ENCODE measurements at places on chromosomes 4 and X.

- no peak for DNase-seq
Observed at GRCh38 chr4:102388611-102389010, 43.3 kb upstream of the SLC39A8 start.

- DNase-seq: no peak
Observed at GRCh38 chrX:29071525-29072320, 484.5 kb downstream of the IL1RAPL1 start.

DNA sequence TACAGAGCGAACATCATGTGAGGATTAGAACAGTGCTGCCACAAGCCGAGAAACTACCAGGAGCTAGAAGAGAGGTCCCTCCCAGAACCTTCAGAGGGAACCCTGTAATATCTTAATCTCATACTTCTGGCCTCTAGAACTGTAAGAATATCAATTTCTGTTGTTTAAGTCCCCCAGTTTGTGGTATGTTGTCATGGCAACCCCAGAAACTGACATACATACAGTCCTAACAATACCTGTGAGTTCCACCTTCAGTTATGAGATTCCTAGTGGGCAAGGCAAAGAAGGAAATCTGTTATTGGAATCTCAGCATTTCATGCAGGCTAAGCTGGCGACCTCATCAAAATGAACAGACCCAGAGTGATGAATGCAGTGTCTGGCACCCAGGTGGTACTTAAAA lies 42.5 kb downstream of the ZBTB49 start:
- no peak for DNase-seq

GRCh38 chrX:17627026-17627425 lies 110.3 kb upstream of the SCML1 start:
- no peak for DNase-seq

DNA sequence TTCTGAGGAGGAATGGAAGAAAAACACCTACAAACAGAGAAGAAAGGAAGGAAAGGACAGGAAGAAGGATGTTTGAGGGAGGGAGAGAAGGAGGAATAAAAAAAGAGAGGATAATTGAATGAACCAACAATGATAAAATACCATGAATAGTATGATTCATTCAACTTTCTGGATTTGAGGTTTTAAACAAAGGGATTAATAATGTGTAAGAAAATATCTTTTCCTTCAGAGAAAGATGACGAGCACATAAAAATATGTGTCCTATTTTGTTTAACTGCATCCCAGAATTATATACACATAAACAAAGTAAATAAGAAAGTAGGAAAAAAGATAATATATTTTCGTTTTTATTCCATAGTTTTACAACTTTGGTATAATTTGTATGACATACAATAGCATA lies 1380.4 kb downstream of the STIM2 start:
- DNase-seq: no peak

- no peak for DNase-seq
Observed at GRCh38 chr4:174120446-174121295, 162.8 kb downstream of the FBXO8 start.

DNA sequence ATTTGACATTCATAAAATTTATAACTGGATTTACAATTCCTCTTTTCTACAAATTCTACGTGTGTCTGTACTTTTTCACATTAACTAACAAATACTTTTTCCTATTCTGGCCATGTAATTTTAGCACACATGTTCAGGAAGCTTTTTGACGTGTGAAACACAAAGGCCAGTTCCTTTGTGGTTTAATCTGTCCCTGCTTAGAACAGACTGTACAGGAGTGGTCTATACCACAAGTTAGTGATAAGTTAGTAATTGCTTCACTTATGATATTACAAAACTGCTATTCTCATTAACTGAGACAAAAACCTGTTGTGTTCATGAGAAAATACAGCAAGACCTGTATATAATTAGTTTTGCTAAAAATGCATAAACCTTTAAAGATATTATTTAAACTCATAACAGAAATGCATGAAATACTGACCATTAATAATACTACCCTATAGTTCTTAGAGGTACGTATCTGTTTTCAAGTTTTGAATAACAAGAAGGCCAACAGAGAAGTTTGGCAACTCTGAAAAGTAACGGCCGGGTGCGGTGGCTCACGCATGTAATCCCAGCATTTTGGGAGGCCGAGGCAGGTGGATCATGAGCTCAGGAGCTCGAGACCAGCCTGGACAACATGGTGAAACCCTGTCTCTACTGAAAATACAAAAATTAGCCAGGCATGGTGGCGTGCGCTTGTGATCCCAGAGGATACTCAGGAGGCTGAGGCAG lies 13.7 kb upstream of the AREG start:
- no peak for DNase-seq

DNA sequence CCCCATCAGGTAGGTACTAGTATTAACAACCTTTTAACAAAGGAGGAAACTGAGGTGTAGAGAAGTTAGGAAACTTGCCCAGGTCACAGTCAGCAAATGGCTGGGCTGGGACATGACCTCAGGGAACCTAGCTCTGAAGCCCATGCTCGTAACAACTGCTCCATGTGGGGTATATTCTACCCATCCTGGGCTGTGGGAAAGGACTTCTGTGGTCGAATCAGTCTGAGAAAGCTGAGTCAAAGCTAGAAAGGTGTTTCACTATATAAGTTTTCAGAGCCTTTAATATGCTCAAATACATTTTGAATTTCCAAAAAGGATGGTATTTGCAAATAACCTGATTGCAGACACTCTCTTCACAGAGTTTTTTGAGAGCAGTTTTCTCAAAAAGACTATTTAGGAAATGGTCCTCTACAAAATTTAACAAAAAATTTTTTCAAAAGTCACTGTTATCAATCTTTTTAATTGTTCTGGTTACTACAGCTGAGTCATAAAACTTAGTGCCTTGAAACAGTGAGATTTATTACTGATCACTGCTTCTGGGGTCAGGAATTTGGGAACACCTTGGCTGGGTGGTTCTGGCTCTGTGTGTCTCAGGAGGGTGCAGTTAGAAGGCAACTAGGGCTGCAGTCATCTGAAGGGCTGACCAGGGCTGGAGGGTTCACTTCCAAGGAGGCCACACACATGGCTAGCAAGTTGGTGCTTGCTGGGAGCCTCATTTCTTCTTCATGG lies 53.6 kb downstream of the NSG1 start:
- DNase-seq: no peak

GRCh38 chr4:122329876-122330565 lies 48.8 kb upstream of the ADAD1 start:
- DNase-seq: no peak

DNA sequence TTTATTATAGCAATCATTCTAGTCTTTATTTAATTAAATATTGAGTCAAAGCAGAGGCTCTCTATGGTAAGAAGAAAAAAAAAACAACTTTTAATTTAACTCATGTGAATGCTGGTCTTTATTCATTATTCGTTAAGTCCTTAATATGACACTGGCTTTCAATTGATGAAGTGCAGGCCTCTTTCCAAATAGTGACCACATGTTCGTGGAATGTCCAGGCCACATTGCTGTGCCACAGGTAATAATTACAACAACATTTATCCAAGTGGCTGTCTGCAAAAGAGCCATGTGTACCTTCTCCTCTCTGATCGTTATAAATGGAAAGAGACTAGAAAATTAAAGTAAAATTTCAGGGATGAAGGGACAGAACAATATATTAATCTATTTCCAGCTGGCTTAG lies 220.1 kb upstream of the PABPC4L start:
- DNase-seq: no peak

GRCh38 chrX:14290335-14290734 lies 239.0 kb upstream of the GLRA2 start:
- no peak for DNase-seq

DNA sequence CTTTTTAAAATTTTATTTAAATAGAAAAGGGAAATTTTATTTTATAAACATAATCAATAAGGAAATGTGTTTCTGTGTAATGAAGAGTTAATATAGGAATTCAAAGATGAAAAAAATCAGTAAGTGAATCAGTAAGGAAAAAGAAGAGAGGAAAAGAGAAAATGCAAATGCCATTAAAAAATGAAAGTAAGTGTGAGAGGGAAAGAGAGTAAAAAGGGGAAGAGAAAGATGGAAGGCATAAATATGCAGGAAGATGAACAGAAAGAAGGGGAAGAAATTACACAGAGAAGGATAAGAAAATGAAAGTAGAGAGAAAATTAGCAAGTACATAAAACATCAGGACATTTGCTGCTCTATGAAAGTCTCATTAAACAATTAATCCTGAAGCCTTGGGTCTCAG lies 349.9 kb downstream of the FSTL5 start:
- no peak for DNase-seq

GRCh38 chr4:8387615-8388527 lies 52.7 kb downstream of the ACOX3 start:
- no peak for DNase-seq

DNA sequence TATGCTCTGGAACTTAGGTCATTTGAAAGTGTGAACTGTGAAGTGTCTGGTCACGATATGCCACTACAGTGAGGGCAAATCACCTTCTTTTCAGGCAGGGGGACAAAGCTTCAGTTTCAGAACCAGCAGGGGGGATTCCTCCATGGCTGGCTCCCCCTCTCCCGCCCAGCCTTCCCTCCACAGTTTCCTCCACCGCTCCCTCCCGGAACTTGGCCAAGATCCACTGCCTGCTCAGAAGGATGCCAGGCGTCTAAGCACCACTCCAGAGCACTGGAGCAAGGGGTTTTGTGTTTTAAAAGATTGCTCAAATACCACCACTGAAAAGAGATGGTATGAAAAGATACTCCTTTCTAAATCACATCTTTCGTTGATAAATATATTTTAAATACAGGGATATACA lies 126.9 kb downstream of the ELOVL6 start:
- no peak for DNase-seq

DNA sequence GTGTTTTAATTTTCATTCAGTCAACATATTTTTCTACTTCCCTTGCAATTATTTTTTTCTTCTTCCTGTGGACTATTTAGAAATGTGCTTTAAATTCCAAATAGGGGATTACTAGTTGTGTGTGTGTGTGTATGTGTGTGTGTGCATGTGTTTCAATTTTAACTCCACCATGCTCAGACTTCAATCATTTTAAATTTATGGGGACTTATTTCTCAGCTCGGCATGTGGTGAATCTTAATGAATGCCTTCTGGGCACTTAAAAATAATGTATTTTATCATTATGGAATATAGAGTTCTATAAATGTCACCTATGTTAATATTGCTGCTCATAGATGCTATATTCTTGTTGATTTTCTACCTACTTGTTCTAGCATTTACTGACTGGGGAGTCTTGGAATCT lies 465.6 kb upstream of the PRKX start:
- DNase-seq: no peak

DNA sequence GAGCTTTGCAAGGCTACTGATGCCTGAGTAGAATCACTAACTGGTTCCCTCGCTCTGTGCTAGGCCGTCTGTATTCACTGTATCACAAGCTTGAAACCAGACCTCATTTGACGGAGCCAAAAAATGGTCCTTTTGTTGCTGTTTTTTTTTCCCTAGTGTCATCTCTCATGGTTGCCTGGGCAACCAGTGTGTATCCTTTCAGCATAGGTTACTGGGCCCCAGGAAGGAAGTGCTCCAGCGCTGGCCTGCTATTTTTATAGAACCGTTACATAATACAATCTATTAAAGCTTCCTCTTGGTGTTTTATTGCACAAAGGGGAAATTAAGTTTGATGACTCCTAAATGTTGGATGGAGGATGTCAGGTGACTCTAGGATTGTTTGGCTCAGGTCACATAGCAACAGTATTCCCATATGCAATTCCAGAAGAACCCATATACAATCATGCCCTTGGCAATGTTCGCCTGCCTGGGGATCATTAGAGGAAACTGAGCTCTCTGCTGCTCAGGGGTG lies 220.4 kb downstream of the SPRY1 start:
- DNase-seq: no peak

GRCh38 chrX:144918936-144919335 lies 328.4 kb upstream of the SPANXN1 start:
- no peak for DNase-seq

DNA sequence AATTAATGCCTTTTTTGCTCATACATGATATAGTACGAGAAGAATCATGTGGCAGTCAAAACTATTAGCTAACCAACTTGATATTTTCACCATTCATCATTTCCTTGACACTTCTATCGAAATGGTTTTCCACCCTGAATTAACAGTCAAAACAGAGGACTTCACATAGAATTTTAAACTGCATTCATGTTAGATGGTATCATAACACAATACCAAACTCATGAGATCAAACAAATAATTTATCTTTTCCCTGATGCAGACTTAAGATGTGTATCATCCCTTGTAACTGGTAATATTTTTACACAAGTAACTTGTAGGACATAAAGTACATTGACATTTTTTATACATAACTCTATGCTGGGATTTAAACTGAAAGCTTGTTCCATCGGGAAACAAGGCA lies 18.2 kb upstream of the ANTXR2 start:
- DNase-seq: no peak

GRCh38 chr4:151643564-151643963 lies 117.2 kb downstream of the GATB start:
- no peak for DNase-seq

DNA sequence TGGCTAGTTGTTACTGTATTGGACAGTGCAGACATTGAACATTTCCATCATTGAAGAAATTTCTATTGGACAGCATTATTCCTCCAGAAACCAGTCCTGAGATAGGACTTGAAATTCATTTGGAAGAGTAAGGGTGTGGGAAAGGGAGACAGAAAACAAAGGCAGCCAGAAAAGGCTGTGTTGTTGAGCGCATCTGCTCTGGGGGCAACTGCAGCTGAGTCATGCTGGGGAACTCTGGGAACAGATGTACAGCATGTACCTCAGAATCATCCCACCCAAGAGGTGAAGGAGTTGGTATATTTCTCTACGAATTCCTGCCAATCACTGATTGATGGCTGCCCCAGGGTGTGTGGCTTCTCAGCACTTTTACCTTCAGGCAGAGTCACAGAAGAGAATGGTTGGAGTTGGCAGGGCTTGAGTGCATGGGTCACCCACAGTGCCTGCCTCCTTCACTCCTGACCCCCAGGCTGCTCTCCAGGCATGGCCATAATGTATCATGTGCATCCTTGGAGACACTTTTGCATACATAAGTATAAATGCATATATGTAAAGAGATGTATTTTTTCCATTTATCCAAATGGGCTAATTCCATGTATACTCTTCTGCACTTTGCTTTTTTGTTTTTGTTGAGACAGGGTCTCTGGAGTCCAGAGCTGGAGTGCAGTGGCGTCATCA lies 39.4 kb downstream of the GEMIN8 start:
- DNase-seq: no peak

GRCh38 chr4:158159718-158160094 lies 13.1 kb downstream of the GASK1B start:
- DNase-seq: no peak

GRCh38 chrX:149476513-149476912 lies 28.6 kb downstream of the IDS start:
- DNase-seq: no peak

GRCh38 chr4:41897698-41898097 lies 37.5 kb upstream of the TMEM33 start:
- DNase-seq: no peak
